H7 (cell line): ENCODE measurements at places on chromosomes 2 and 18.

- DNase-seq: no peak
Observed at GRCh38 chr2:160882906-160883305, 277.3 kb upstream of the TANK start.

DNA sequence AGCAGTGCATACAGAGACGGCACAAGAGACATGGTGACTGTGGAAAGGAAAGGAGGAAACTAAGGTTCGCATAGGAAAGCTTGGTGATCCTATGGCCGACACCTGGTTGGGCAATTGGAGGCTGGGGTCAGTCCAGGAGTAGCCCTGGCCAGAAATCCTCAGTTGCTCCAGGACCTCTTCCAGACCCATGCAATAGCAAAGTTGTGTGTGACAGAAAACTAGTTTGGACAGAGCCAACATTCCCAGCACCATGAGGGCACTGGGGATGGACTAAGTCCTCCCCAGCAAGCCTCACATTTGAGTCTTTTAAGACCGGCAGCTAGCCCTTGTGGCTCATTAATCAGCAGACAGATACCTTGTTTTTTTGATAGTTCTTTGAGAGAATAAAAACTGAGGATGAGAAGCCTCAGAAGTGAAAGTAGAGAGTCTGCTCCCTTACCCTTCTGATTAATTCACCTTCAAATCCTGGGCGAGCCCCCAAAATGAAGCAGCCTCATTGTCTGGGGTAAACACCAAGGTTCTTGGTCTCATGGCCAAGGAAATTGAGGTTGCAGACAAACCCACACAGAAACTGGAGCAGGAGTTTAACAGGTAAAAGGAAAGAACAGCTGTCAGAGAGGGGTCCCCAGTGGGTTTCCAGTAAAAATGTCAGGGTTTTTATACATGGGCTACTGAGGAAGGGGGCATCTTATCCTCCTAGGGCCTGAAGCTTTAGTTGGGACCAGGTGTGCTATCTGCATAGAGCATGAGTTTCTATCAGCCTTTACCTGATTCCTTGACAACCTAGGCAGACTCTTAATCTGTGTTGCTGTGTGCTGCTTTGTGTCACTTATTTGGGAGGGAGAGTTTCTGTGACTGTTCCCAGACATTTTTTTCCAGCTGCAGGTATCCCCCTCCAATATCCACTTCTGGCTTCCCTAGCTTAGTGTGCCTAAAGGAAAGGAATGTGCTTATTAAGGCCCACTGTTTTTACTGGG is 39.1 kb downstream of the STK17B start:
- DNase-seq: no peak

- no peak for DNase-seq
Observed at GRCh38 chr2:121626777-121627524, 22.3 kb downstream of the CLASP1 start.

DNA sequence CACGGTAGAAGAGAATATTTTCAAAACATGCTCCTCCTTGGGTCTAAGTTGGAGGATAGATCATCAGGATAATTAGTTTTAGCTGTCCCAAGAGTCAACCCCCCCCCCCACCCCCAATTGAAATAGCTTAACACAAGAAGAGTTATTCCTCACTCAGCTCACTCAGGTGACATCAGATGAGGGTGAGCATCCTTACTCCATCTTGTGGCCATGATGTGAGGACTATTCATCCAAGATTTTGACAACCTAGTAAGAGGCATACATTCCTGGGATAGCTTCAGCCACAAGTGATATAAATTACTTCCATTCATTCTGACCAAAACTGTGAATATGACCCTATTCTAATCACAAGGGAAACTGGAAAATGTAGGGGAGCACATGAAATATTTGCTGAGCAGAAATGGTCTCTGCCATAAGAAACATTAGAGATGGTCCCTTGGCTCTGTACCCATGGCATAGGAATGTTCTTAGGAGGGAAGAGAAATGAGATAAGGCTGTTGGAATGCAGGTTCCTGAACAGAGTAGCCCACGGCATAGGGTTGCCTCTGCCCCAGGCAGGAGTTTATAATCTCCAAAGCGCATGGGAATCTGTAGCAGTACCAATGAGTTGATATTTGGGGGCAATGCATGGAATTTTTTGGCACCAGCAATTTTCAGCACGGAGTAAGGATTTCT is 257.2 kb downstream of the CYRIA start:
- DNase-seq: no peak

DNA sequence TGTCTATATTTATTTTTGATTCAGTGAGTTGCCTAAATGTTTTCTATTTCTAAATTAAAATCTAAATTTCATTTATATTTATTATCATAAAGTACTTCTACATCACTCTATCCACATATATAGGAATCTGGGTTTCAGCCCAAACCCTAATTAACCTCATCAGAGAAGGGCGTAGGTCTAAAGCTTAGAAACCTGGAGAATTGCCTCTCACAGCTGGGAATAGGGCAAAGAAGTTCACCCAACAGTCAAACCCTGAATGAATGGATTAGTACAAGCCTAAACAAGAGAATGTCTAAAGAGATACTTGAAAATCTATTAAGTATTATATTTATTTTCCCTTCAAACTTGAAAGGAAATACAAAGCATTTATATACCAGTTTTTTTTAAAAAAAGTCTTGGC is 26.2 kb downstream of the TFPI start:
- DNase-seq: no peak

- no peak for DNase-seq
Observed at GRCh38 chr2:230643576-230644291, 68.9 kb upstream of the CAB39 start.

DNA sequence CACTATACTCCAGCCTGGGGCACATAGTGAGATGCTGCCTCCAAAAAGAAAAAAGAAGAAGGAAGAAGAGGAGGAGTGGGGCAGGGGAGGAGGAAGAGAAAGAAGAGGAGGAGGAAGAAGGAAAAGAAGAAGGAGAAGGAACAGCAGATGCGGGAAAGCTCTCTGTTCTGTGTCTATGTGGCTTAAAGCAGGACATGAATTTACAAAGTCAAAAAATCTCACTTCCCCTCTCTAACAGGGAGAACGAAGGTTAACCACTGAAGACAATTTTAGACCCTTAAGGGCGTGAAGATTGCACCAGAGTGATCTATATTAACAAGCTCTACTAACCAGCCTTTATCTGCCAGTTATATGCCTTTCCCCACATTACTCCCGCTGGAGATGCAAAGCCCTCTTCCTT is 258.9 kb downstream of the METTL4 start:
- DNase-seq: no peak

DNA sequence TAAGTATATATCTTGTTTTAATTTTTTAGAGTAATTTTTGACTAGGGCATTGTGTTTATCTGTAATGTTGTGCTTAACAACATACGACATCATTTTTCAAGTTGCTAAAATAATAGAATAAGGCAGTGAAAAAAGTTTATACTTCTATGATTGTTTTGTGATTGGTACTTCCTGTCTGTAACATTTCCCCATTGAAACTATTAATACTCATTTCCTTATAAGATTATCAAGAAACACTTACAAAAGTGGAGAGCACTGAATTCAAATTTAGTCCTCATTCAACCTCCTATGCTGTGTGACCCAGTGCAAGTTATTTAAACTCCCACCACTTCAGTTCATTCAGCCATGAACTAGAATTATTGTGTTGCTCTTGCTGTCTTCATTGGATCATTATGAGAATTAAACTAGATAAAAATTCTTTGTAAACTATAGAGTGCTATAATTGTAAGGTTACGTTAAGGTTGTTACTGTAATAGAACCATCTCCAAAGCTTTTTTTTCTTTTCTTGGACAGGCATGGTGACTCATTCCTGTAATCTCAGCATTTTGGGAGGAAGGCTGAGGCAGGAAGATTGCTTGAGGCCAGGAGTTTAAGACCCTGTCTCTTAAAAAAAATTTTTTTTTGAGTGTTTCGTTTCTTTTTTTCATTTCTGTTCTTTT is 2.8 kb downstream of the ETAA1 start:
- DNase-seq: no peak

GRCh38 chr2:20159411-20160070 is 65.4 kb downstream of the SDC1 start:
- no peak for DNase-seq

GRCh38 chr2:80016171-80016570 is 288.4 kb downstream of the LRRTM1 start:
- DNase-seq: no peak

DNA sequence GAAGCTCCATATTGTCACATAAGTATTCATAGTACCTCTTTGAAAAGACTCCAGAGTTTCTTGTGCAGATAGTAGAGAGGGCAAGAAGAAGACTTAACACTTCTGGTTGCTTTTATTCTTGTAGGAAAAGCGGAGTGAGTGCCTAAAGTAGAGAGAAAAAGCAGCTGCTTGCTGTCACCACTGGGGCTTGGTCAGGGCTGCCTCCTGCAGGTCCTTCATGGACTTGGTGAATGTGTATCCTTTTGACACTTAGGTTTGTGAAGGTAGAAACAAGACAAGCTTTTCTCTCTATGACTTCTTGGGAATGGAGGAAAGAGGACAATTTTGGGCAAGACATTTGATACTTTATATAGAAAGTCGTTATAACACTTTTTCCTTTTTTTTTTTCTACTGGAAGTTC is 312.8 kb upstream of the FANCL start:
- peak; percentile 19 for DNase-seq

- DNase-seq: no peak
Observed at GRCh38 chr2:174235680-174236079, 12.7 kb downstream of the OLA1 start.

DNA sequence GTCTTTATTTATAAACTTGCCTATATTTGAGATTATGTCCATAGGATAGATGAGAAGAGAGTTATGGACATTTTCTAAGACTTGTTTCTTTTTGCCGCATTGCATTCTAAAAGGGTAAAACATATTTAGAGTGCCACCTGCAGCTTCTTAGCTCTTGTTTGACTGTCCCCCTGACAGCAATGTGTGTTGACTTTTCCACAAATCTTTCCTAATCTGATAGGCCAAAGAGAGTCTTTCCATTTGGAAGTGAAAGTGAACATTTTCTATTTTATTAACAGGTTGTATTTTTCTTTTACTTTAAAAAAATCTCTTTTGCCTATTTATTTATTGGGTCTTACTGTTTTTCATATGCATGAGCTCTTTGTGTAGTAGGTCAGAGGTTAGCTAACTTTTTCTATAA is 58.4 kb downstream of the FMNL2 start:
- DNase-seq: no peak

DNA sequence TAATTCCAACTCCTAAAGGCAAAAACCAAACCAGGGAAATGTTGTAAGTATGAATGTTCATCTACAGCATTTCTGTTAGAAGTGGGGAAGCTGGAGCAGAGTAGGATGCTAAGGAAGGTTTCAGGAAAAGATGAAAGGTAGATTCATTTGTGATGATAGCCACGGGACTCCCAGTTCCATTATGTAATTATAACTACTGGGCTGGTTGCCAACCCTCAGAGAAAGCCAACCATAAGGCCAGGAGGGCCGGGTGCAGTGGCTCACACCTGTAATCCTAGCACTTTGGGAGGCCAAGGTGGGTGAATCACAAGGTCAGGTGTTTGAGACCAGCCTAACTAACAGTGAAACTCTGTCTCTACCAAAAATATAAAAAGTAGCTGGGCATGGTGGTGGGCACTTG is 288.9 kb upstream of the ETAA1 start:
- DNase-seq: no peak

GRCh38 chr2:187442378-187442777 is 5.7 kb downstream of the CALCRL start:
- no peak for DNase-seq

GRCh38 chr18:8982416-8983183 is 119.9 kb upstream of the NDUFV2 start:
- no peak for DNase-seq

GRCh38 chr2:127783101-127783500 is 27.9 kb downstream of the WDR33 start:
- no peak for DNase-seq

GRCh38 chr2:9543557-9543956 is 12.1 kb downstream of the ADAM17 start:
- DNase-seq: no peak

GRCh38 chr2:105595536-105595935 is 149.2 kb upstream of the NCK2 start:
- DNase-seq: no peak

- DNase-seq: no peak
Observed at GRCh38 chr2:226772389-226773179, 27.0 kb downstream of the IRS1 start.

DNA sequence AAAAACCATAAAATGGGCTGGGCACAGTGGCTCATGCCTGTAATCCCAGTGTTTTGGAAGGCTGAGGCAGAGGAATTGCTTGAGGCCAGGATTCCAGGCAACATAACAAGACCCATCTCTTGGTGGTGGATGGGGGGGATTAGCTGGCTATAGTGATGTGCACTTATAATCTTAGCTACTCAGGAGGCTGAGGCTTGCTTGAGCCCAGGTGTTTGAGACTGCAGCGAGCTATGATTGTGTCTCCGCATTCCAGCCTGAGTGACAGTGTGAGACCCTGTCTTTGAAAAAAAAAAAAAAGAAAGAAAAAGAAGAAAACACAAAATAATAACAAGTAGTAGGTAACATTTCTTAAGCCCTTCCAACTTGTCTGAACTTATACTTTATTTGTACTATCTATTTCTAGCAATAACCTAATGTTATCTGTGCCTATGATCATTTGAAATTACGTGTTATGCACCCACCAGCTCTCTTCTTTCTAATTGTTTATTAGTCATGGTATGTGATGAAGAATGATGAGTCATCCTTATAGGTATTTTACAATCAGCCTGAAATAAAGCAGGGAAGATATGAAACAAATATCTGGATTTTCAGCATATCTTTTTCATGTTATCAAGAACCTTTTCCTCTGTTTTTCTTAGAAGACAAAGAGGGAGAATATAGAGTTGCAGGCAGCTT is 129.3 kb upstream of the UNC80 start:
- DNase-seq: no peak

GRCh38 chr18:59640721-59641120 is 56.5 kb downstream of the CCBE1 start:
- DNase-seq: no peak

DNA sequence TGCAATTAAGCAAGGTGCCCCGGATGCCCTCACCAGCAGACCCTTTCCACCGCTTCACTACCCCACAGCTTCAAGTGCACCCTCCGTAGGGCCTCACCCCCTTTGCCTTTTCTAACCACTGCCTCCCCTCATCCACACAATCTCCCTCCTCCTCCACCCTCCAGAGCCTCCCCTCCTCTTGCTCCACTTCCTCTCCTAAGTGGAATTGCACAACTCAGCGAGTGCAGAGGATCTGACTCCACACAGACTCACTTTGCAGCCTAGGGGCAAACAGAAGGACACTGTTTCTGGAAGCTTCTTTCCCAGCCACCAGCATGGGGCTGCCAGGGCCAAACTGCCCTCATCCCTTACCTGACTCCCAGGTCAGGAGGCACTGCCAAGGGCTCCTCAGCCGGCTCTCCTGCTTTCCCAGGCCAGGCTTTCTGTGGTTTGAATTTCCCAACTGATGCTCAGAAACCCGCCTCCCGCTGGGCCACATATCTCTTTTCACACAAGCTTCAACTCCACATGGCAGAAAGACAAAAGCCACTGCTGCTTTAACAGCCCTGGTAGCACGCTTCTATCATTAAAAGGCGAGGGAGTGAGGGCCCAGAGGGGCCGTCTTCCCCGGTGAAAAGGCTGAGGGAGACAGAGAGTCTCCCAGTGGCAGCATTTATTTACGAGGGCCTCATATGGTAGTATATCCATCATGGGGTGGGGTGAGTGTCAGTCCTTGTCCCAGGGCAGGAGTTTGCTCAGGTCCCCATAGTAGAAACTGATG is 74.7 kb upstream of the MGAT4A start:
- no peak for DNase-seq

- peak; percentile 70 for DNase-seq
Observed at GRCh38 chr2:28356095-28356911, 36.4 kb upstream of the FOSL2 start.

- DNase-seq: no peak
Observed at GRCh38 chr2:158533009-158533408, 76.3 kb downstream of the PKP4 start.
